Coronary artery (tissue), 2 donors: ENCODE measurements at places on chromosomes 3 and 15.

DNA sequence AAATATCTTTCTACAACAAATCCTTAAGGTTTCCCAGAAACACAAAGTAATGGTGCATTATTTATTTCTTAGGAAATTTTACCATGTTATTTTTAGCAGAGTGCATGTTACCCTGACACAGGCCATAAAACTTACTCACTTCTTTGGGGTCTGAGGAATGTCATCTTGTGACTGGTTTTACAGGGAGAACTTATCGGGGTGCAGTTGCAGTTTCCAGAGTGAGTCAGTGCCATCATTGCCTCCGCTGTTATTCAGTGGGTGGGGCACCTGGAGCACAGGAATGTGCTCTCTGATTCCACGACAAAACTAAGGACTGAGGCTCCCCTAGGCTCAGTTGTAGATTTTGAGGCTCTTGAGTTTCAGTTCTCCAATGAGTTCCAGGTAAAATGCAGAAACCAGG is 11.1 kb upstream of the GREM1 start:
- no peak for DNase-seq

DNA sequence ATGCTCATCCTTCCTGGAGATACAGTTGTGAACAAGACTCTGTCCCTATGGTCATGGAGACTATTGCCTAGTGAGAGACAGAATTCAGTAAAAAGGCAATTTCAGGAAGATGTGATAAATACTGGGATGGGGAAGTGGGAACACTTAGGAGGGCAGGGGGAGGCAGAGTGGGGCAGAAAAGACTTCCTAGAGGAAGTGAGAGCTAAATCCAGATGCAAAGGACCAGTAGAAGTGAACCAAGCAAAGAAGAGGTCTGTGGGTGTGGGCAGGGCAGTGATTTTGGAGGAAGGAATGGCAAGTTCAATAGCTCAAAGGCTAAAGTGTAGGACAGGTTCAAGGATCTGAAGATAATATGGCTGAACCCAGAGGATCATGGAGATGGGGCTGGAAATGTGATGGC is 68.9 kb downstream of the CD200R1L start:
- DNase-seq, result no peak

- DNase-seq, result no peak
Measured at GRCh38 chr15:27084844-27085243, 113.9 kb downstream of the GABRG3 start.

DNA sequence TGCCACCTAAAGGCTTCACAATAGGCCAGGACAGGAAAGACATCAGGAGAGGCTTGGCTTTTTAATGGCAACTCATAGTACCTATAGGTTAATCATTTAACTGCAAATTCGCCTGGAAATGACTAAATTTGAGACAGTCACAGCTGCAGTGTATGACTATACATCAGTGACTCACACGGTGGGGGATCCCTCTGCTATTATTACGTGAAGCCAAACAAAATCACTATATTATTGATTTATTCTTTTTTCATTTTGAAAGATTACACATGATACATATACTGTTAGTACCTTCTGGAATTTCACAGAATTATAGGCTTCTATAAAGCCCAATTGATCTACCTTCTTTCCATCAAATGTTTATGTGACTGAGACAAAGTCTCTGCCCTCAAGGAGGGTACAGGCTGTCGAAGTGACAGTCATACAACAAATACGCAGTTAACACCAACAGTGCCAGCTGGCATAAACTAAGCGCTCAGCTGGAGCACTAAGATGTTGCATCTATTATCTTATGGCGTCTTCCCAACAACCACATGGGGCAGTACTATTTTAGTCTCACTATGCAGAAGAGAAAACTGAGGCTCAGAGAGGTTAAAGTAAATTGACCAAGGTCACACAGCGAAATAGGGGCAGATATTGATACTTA is 82.0 kb upstream of the LMOD3 start:
- no peak for DNase-seq
